Inflammatory macrophage (primary cell): ENCODE measurements at places on chromosomes 16 and 17.
A peak's percentile ranks its signal among the peaks of the same experiment; 100 is the strongest.

DNA sequence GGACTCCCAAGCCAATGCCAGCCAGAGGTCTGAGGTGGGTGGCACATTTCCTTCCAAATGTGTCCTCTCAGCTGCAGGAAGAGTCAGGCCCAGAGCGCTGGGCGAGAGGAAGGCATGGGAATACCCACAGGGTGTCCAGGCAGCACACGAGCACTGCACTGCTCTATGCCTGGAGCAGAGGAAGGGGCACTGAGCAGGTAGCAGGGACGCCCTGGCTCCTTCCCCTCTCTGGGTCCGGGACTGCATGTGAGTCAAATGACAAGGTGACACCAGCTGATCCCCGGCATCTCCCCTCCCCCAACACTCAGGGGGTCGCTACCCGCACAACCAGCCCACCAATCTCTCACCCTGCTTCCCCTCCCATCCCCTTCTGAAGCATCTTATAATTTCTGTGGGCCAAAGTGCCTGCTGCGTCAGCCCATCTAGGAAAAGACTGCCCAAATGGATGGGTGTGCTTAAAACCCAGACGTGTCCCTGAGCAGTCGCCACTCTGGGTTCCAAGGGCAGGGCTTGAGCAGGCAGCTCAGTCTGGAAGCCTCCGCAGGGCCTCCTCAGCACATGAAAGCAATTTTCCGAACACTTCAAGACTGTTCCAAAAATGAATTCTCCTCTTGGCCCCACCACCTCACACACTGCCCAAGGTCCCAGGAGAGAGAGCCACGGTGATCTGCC is 12.0 kb upstream of the BCAR1 start:
- DNase-seq: no peak

DNA sequence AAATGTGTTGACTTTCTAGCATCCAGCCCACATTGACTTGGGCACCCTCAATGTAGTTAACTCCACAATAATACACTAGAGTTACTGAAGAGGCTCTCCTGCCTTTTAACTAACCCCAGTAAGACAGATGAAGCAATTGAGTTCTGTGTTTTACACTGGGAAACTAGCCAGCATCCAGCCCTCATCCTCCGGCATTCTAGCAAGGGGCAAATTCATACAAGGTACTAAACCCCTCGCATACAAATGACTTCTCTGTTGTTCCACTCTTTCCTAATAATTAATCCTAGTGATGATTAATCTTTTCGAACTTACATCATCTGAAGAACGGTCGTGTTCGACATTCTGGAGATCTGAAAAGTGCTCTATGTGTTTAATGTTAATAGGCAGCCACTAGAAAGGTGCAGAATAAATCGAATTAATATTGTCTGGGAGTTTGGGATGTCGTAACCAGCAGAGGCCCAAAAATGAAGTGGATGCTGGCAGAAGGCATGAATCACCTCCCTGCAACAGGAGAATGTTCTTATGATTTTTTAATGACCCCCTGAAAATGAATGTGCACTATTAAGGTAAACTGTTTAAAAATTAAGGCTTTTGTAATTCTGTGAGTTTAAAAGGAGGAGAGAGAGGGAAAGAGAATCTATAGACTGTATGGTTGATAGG is 249.4 kb downstream of the SNX29 start:
- no peak for DNase-seq

- DNase-seq: no peak
Measured at GRCh38 chr16:82784573-82784968, 157.8 kb downstream of the CDH13 start.

GRCh38 chr17:2203818-2204217 is 99.8 kb downstream of the SMG6 start:
- no peak for DNase-seq

DNA sequence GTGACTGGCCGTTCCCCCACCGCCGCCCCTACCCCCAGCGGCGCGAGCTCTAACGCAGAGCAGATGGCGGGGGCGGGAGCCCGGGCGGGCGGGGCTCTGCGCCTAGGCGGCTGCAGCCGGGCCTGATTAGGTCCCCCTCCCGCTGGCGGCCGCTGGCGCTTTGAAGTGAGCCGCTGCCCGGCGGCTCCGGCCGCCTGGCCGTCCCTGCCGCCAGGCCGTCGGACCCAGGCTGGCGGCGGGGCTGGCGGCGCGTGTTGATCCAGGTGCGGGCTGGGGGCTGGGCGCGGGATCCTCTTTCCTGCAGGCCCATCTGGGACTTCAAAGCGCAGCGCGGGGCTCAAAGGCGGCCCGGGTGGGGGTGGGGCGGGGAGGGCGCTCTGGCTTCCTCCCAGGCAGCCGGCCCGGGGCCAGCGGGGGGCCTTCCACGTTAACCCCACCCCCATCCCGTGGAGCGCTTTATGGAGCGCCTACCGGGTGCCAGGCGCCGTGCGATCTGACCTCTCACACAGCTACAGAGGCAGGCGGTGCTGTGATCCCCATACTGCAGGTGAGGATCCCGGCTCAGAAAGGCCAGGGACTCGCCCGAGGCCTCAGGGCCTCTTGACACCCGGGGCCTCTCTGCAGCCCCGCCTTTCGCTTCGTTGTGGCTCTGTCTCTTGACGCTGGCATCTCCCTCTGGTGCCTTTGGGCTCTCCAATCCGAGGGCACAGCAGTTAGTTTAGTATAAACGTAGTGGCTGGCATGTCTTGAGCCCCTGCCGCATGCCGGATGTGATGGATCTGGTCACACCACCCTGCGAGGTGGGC is 80.0 kb upstream of the NKD1 start:
- DNase-seq: no peak

- peak; percentile 12 for DNase-seq
Measured at GRCh38 chr17:65228734-65229620, 91.8 kb downstream of the RGS9 start.

- no peak for DNase-seq
Measured at GRCh38 chr16:75028544-75029135, 29.8 kb downstream of the ZNRF1 start.

DNA sequence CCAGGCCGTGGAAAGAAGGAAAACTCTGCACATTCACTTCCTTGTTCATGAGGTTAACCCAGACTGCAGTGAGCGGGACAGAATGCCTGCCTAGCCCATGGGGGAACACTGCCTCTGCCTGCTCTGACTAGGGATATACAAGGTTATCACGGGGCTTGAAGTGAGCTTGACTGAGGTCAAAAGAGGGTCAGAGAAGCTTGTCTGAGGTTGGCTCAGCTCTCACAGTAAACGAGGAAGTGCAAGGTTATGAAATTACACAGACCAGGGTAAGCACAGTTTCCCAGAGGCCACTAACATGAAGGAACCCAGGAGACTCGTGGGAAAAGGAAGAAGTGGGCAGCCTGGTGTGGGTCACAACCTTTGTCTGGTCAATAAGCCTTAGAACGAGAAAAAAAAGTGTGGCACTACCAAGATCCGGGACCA is 28.7 kb downstream of the HIC1 start:
- peak; percentile 97 for DNase-seq

GRCh38 chr16:19132255-19132654 is 18.5 kb downstream of the ITPRIPL2 start:
- peak; percentile 70 for DNase-seq
